ENCODE measurements at places on chromosomes 4 and X.

DNA sequence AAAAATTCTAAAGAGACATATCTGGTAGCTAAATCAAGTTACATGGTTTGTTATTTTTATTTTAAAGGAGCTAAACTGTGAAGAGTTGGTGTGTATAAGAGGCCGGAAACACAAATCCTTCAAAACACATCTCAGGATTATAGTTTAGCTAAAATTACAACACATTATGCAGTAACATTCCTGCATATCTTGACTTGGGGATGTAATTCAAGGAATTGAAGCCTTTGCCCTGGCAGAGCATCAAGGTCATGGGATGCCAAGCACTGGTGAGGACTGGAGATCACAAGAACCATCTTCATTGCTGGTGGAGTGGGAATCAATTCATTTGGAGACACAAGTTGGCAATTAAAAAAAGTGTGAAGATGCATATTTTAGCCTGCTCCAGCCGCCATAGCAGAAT is 86.8 kb upstream of the LSM6 start:
- DNase-seq, result no peak

GRCh38 chrX:54044126-54044876 is at the start of gene PHF8:
Gene PHF8, minus strand, starts transcription at chrX:54044473. Its CDS starts 1,745 bp downstream, at chrX:54042728.
- peak; percentile 92 for DNase-seq

GRCh38 chrX:7088968-7089615 is 58.4 kb upstream of the STS start:
- no peak for DNase-seq

GRCh38 chrX:108312957-108313356 is 125.3 kb downstream of the COL4A6 start:
- no peak for DNase-seq

- DNase-seq, result no peak
These were observed 137.2 kb downstream of the MAGEC1 start for GRCh38 chrX:142040906-142041305.

DNA sequence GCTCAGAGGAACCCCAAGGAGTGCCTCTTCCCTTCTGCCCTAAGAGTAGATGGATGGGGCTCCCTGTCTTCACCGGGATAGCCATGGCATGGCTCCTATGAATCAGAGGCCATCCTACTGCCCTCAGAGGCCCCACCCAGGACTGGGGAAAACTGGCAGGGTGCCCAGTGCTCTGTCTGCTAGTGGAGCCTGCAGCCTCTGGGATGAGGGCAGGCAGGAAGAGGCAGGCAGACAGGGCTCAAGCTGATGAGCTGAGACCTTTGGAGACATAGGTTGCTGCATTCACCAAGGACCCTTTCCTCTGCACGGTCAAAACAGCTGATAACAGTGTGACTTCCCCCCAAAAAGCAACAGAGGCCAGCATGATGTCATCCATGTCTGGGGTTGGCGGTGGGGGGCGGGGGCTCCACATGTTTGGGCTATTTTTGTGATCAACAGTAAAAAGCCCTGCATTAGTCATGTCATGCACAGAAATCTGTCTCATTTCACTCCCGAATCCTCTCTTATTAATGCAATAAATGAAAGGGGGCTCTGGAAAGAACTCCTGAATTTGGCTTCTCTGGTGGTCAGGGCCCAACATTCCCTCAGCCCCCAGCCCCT is 207.6 kb upstream of the MAMLD1 start:
- DNase-seq, result no peak

GRCh38 chr4:116796022-116796421 is 289.4 kb downstream of the TRAM1L1 start:
- no peak for DNase-seq

DNA sequence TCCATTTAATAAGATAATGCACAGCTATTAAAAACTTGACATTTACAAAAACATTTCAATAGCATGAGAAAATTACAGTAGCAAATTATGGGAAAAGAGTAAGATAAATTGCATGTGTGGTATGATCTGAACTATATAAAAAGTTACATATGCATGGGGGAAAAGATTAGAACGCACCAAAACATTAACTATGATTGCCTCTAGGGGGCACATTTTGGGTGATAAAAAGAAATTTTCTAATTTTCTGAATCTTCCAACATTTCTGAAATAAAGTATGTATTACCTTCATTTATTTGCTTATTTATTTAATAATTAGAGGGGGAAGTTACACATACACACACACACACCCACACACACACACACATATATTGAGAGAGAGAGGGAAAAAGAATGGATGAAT is 19.6 kb upstream of the KDM5C start:
- no peak for DNase-seq

DNA sequence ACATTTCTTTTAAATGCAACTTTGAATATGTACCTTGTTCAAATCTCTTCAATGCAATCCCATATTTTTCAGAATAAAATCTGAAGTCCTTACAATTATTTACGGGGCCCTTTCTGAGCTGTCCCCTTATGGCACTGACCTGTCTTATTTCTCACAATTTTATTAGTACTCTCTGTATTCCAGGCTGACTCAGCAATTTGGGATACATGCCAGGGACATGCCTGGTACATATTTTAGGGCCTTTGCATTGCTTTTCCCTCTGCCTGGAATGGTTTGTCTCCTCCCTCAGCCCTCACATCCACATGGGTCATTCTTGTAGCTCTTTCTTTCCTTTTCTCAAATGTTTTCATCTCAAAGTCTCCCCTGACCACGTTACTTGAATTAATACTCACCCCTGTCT is 172.2 kb upstream of the TECRL start:
- no peak for DNase-seq

- no peak for DNase-seq
These were observed 344.8 kb upstream of the MAGEB2 start for GRCh38 chrX:29870608-29871007.

DNA sequence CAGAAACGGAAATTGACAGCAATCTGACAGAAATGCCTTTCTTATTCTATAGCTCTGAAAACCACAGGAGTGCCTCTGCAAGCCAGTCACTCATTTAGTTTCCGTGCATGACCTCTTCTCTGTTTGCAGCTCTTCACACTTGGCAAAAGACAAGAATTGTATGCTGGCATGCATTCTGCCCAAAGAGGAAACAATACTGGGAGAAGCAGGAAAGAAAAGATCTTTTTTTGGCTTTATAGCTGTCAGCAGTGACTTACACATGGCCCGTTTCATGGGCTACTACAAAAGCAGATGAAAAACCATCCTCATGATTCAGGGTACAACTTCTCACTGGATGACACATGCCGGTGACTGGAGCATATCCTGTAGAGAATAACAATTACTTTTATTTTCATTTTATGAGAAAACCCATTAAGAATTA is 249.4 kb downstream of the ADAMTS3 start:
- no peak for DNase-seq

DNA sequence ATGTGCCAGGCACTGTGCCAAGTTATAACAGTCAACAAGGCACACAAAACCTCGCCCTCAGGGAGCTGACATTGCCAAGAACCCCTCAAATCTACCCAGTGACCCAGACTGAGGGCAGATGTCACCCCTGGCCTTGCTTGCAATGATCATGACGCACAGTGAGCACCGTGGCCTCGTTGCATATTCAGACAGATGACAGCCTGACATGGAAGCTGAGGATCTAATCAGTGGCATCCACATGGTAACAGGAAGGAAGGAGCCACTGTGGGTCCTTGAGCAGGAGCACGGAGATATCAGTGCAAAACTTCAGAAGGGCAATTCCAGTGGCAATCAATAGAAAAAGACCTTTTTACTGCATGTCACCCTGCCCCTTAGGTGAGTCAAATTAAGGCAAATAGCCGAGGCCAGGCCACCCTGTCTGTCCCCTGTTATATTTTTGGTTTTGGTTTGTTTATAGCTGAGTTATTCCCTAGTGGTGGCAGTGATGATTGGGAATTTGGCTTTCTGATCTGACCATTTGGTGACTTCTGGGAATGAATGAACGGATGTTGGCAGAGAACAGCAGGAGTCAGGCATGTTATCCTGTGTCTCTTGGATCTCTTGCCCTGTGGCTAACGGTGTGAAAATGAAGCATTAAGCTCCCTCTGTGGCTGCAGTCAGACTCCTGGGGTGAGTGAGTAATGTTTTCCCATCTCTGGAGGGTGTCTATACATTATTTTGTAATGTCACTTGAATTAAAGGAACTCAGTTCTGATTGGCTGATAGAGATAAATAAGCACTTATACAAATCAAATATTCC is 20.4 kb downstream of the WDR13 start:
- DNase-seq, result no peak

DNA sequence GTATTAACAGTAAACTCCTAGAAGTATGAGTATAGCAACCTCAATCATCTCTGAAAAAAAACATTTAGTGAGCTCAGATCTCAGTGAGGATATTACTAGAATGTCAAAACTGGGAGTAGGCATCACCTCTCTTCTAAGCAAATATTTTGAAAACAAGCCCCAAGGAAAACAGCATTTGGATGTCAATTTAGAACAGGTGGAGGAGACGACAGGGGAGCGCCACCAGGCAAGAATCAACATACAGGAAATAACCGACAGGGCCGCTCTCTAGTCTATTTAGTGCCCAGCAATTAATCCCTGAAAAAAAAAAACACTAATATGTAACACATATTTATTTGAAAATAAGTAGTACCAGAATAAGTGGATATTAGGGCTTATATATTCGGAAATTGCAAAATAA is 940.3 kb upstream of the ADGRL3 start:
- DNase-seq, result no peak
